ENCODE measurements at places on chromosomes 11 and 22.

GRCh38 chr22:27874764-27875163, 44.3 kb downstream of the PITPNB start:
- no peak for DNase-seq

DNA sequence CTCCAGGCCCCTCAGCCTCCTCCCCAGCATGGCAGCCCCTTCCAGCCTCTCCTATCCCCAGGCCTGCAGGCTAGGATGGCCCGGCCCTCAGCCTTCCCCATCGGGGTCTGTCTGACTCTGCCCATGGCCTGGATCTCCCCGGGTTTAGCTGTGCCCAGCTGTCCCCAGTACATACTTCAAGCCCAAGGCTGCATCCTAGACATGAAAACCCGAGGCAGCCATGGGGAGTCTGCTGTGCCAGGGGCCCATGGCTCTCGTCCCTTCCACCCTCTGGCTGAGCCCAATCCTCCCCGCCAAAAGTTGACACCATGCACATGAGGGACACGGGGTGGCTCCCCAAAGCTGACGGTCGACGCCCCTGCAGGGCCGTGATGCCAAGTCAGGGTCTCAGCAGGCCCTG, 22.2 kb upstream of the FADD start:
- no peak for DNase-seq

GRCh38 chr11:125517116-125517770, 21.2 kb upstream of the FEZ1 start:
- no peak for DNase-seq

DNA sequence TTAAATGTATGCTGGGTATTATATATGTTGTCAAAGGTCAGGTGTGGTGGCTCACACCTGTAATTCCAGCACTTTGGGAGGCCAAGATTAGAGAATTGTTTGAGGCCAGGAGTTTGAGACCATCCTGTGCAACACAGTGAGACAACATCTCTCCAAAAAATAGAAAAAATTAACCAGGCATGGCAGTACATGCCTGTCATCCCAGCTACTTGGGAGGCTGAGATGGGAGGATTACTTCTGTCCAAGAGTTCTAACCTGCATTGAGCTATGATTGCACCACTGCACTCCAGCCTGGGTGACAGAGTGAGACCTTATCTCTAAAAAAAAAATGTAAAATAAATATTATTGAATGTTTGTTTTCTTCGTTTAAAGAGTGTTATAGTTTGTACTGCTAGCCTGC, 11.3 kb upstream of the OR6X1 start:
- no peak for DNase-seq

GRCh38 chr11:103529181-103529684, 420.0 kb downstream of the DYNC2H1 start:
- DNase-seq, result no peak

DNA sequence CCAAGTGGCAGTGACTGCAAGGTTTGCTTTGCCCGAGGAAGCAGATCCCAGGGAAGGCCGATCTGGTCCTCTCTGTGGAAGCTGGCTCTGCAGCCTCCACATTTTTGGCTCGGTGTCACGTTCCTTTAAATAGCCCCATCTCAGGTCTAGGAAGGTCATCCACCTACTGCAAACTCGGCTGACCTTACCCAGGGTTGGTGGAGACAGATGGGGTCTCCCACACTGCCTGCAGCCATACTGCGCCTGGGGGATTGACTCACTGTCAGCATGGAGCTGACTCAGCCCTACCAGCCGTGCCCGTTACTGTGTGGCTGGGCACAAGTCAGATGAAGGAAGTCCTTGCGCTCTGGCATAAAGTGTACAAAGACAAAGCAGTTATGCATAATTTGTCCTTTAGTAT, 16.9 kb downstream of the CDPF1 start:
- DNase-seq, result no peak

DNA sequence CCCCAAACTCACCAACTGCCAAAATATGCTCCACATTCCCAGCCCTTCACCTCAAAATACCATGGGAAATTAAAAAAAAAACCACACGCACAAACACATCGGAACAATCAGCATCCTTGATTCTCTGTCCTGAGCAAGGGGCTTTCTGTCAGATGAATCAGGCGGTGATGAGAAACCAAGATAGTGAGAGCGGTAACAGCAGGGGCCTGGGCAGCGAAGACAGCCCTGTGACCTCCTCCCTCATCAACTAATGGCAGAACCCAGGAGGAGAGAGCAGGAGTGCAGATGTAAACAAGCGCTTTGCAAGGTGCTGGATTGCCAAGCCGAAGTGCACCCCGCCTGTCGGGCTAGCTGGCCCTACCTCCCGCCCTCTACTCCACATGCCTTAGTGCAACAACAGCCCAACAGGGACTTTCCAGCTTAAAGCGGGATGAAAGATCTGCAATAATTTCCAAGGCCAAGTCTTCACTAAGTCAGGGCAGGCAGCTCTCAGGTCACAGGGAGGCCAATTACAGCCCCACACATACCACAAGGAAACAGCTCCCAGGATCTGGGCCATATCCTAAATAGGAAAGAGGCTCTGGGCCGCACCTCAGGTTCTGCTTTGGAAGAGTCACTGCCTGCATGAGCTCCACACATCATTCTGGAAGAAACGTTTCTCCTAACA, 72.2 kb upstream of the BID start:
- DNase-seq, result no peak

- no peak for DNase-seq
These were observed at the start of gene ASCL2 for GRCh38 chr11:2270322-2271076. TSS of gene ASCL2 (minus strand) at chr11:2270588. CDS start at chr11:2270332, 256 bp downstream.

- no peak for DNase-seq
These were observed 33.5 kb upstream of the EMID1 start for GRCh38 chr22:29172216-29172615.
